Activated effector memory CD4-positive, alpha-beta T cell treated with anti-CD3 and anti-CD28 coated beads, Interleukin-2, amount 50 U/mL, for 16 hours (primary cell): ENCODE measurements at places on chromosomes 11 and 22.

DNA sequence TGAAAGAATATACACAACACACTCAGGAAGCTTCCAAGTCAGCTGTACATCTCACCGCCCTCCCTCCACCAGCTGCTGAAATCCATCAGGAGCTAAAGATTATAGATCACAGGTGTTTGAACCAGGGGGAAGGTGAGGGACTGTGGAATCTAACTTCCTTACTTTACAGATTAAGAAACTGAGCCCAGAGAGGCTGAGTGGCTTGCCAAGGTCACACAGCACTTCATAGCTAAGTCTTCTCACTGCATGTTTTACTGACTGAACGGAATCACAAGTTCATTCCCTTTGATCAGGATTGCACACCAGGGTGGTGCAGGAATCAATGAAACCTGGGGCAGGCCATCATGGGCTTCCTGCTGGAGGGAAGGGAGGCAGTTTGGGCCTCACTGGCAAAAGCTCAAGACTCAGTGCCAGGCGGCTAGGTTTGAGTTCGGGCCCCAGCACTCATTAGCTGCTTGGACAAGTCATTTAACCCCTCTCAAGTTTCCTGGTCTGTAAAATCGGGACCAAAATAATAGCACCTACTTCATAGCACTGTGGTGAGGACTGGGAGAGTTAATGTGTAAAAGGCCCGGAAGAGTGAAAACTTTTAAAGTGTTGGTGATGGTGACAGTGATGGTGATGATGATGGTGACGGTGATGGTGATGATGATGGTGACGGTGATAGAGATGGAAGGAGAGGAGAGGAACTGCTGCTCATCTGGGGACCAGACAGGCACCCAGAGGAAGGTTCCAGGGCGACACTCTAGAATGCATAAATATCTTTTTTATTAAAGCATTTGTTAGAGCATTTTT, 8.2 kb downstream of the CD5 start:
- peak; percentile 63 for DNase-seq

GRCh38 chr11:131893103-131893890, 522.9 kb downstream of the NTM start:
- no peak for DNase-seq

GRCh38 chr22:46390652-46391301, 55.3 kb downstream of the TRMU start:
- no peak for DNase-seq

- no peak for DNase-seq
Measured at GRCh38 chr22:24973872-24974271, 21.4 kb downstream of the KIAA1671 start.

DNA sequence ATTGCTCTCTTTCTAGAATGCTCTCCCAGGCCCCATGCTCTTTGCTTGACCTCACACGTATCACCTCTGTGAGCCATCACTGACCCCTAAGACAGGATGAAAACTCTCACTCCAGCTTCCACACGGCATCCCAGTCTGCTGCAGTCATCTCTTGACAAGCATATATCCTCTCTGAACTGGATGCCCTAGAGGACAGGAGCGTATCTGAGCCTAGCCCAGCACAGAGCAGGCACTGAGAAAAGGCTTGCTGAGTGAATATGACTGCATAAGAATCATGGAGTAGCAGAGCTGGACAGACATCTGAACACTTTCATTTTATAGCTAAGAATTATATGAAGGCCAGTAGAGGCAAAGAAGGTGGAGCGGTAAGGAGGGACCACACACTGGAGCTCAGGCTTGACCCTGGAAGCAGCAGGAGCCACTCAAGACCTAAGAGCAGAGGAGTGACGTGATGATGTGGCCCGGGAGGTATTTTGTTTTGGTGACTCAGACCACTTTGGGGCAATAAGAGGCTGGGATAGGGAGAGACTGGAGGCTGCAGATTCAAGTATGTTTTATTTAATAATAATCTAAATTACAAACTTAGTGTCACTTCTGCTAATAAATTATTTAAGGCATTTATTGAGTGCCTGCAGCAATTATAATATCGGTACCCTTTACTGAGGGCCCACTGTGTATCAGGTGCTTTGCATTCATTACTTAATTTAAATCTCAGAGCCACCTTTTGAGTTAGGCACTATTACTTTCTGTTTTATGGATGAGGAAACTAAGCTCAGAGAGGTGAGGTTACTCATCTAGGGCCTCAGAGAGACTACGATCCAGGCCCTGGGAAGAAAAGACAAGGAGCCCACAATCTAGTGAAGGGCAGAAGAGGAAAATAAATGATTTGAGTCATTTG, 42.6 kb downstream of the MAP6 start:
- no peak for DNase-seq

DNA sequence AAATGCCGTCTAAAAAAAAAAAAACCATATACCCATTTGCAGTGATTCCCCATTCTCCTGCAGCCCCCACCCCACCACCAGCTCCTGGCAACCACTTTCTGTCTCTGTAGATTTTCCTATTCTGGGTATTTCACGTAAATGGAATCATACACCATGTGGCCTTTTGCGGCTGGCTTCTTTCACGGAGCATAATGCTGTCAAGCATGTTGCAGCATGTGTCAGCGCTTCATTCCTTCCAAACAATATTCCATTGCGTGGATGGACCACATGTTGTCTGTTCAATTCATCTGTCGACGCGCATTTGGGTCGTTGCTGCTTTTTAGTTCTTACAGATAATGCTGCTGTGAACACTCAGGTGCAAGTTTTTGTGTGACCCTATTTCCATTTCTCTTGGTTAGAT, 14.8 kb upstream of the EMID1 start:
- DNase-seq: no peak

DNA sequence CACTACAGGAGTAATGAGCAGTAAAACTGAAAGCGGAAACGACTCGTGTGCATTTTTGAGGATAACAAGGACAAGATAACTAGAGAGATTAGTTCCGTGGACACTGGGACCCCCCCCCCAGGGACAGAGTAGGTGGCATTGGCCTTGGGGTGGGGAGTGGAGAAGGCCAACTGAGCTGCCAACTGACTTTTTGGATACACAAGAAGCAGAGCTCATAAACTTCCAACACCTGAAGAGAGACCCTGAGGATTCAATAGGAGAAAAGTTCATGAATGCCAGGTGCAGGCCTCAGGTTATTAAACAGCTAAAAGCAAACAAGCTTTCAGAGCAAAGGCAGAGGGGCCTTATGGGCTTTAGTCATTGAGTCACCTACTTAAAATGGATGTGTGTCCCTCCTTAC, 17.6 kb upstream of the PRSS23 start:
- DNase-seq: no peak

- no peak for DNase-seq
Measured at GRCh38 chr11:110050201-110050506, 43.0 kb upstream of the ZC3H12C start.

- DNase-seq: no peak
Measured at GRCh38 chr11:92885600-92885999, 83.9 kb upstream of the MTNR1B start.

DNA sequence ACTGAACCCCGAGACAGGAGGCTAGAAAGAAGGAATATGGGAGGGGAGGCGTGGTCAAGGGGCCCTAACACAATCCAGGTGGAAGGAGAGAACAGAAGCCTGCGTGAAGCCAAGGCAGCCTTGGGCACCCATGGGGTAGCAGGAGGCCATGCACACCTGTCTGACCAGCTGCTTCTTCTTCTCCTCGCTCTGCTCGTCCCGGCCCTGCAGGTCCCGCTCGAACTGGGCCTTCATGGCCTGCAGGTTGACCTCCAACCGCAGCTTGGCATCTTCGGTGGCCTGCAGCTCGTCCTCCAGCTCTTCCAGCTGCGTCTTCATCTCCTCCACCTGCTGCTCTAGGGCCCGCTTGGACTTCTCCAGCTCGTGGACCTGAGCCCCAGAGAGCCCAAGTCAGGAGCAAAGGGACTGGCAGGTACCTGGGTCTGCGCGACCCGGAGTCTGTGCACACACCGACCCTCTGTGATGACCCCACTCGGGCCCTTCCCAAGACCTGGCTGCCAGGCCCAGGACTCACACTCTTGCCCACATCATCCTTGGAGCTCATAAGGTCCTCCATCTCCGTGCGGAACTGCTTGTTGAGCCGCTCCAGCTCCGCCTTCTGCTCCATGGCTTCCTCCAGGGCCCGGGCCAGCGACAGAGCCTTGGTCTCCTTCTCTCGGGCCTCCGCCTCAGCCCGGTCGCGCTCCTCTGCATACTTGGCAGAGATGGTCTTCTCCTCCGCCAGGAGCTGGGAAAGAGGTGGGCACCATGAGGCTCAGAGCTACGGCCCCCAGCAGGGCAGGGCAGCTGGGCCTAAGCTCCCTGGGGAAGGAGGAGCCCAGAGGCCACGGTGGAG, 35.9 kb downstream of the APOL1 start:
- no peak for DNase-seq

GRCh38 chr11:74033046-74033445, 24.2 kb upstream of the UCP3 start:
- DNase-seq: no peak
